ENCODE measurements at places on chromosomes 6 and 20.

DNA sequence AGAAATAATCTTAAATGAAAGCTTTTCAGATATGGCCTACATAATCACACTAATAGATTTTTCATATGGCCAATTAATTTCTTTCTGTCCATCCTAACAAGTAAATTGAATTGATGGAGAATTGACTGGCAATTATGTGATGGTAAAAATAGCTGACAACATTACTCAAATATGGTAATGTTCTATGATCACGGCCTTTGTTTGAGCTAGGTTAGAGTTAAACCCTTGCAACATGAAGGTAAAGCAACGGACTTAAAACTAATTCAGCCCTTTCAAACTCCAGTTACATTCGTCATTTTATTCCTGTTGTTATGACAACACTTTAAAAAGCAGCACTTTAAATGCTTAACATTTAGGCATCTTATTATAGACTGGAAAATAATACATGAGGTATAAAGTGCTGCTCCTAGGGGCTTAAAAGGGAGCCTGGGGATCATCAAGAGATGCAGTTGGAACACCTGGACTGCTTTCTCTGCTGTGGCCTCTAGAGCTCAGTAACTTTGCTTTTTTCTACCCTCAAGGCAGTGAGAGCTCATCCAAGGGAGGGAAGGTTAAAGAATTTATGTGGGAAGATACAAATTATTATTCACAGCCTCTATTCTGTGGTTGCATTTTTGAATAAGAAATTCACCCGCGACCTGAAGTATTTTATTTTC, 46.9 kb downstream of the RIPOR2 start:
- DNase-seq, result no peak

DNA sequence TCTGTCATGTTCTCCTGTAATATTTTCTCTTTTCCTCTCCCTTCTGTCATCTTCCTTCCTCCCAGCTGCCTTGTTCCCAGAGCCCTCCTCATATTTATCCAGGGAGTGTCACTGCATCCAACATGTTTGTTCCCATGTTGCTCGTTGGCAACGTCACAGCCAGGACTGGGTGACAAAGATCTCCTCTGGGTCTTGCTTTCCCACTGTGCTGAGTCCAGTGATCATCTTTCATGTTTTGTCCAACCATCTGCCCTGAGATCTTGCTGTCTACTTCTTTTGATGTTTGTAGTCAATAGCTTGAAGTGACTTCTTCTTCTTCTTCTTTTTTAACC, 26.6 kb downstream of the FARS2 start:
- DNase-seq, result no peak

GRCh38 chr6:132128424-132128823, 177.3 kb upstream of the CCN2 start:
- no peak for DNase-seq

GRCh38 chr20:24658920-24659660, 189.7 kb downstream of the SYNDIG1 start:
- DNase-seq, result no peak

DNA sequence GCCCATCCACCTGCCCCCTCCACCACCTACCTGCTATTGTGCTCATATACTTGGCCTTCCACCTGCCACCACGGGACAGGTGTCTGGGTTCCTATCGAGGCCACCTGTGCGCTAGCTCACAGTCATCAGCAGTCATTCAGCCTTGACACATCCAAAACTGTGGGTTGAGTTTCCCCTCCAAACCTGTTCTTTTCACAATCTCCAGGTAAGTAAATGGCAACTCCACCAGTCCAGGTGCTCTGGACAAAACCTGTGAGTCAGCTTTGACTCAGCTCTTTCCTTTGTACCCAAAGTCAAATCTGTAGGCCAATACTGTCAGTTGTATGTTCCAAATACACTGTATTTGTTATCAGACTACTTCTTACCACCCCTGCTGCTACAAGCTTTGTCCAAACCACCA, 52.6 kb downstream of the SPTLC3 start:
- peak; percentile 46 for DNase-seq

GRCh38 chr6:25747477-25747876, 7.1 kb upstream of the SLC17A4 start:
- no peak for DNase-seq

DNA sequence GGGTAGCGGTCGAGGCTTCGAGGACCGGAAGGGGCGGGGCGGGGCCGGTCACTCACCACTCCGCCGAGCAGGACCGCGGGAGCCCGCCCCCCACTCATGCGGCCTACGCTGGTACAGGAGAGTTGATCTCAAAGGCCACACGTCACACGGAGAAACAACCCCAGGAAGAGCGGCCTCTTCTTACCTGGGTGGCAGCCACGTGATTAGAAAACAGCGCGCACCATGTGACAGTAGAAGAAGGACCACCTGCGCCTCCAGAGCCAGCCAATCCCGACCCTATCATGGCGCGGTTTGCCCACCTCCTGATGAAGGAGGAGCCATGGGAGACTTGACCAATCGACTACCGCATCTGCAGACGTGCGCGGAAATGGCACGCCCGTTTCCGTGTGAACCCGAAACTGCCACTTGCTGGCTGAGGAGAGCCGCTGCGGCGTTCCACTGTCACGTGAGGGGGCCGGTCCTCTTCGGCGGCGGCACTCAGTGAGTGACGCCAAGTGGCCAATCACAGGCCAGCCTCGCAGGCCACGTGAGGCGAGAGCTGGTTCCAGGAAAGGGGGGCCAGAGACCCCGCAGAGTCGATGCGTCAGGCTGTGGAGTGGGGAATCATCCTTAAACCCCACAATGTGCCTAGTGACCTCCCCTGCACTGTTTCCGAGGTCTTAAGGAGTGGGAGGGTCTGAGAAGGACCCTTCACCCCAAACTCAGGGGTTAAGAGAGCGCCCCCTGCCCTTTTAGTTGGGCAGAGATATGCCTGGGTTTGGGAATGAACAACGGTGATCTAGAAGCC, at the start of gene CUTA:
Gene CUTA, minus strand, starts transcription at position 205 of the 787 bp plus-strand sequence. Its CDS starts 107 bp downstream, at position 98.
- peak; percentile 100 for DNase-seq

DNA sequence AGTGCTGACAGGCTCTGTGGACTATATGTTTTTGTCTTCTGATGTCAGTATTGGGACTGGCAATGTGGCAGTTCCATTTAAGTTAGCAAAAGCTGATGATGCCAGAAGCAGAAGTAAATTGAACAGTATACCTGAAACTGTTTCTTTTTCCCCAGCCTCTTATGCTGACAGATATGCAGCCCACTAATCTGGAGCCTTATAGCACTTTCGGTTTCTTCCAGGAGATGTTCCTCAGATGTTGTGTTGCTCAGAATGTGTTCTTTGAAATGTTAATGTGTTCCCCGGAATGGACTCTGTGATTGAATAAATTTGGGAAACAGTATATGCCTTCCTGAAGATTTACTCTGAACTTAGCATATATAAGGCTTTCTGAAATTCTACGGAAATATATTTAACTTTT, 80.7 kb upstream of the MRAP2 start:
- no peak for DNase-seq

- no peak for DNase-seq
These were observed 1.4 kb downstream of the GMPR start for GRCh38 chr6:16239798-16240123.

DNA sequence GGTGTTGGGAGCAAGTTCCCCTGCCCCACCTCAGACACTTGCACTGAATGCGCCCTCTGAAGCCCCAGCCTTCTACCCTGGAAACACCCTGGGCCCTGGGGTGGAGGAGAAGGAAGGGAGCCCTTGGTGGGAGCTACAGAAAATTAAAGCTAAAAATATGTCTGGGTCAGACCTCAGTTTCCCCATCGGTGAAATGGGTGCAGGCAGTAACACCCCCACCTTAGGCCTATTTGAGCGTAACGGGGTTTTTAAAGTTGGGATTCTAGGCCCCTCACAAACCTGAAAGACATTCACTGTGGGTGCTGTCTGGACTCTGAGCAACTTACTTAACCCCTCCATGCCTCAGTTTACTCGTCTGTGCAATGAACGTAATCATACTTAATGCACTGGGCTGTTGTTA, 19.3 kb upstream of the CDH22 start:
- no peak for DNase-seq

DNA sequence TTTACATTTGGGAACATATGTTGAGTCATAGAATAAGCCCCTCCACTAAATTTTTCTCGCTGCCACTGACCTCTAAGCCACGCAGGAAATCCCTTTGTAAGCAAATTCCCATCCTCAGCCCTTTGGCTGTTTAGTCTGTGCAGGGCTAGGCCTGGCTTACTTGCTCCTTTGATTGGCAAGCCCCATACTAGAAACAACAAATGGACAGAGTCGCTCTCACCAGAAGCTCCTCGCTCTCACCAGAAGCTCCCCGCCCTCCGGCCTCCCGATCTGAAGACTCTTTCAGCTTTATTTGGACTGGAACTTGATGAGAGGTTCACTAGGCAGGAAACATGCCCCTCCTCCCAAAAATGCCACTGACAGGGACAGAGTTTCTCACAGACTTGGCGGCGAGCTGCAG, 149.2 kb upstream of the EXOC2 start:
- no peak for DNase-seq

- no peak for DNase-seq
These were observed 226.6 kb downstream of the HACE1 start for GRCh38 chr6:104633125-104633524.

GRCh38 chr6:38753707-38754106, 38.6 kb downstream of the DNAH8 start:
- DNase-seq, result no peak

GRCh38 chr6:161542346-161542980, 268.6 kb upstream of the AGPAT4 start:
- no peak for DNase-seq

GRCh38 chr20:1242530-1242929, 16.7 kb downstream of the RAD21L1 start:
- DNase-seq, result no peak

- DNase-seq, result no peak
These were observed 37.3 kb downstream of the SIM1 start for GRCh38 chr6:100427452-100427851.
